ENCODE measurements at places on chromosomes 12 and 14.

DNA sequence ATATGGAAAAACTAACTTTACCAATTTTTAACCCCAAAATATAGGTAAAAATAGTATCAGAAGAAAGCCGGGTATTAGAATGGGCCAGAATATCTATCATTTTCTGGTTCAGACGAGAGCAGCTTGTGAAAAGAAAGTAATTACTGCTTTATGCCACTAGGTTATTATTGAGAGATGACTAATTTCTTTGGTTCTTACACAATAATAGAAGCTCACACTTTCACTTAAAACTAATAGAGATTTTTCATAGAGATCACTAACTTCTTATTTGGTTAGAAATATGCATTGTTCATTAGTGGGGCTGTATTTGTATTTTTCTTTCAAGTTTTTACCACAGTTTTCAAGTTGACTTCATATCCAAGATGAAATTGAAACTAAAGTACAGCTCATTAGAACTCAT lies 1241.2 kb upstream of the FLRT2 start:
- no peak for DNase-seq

DNA sequence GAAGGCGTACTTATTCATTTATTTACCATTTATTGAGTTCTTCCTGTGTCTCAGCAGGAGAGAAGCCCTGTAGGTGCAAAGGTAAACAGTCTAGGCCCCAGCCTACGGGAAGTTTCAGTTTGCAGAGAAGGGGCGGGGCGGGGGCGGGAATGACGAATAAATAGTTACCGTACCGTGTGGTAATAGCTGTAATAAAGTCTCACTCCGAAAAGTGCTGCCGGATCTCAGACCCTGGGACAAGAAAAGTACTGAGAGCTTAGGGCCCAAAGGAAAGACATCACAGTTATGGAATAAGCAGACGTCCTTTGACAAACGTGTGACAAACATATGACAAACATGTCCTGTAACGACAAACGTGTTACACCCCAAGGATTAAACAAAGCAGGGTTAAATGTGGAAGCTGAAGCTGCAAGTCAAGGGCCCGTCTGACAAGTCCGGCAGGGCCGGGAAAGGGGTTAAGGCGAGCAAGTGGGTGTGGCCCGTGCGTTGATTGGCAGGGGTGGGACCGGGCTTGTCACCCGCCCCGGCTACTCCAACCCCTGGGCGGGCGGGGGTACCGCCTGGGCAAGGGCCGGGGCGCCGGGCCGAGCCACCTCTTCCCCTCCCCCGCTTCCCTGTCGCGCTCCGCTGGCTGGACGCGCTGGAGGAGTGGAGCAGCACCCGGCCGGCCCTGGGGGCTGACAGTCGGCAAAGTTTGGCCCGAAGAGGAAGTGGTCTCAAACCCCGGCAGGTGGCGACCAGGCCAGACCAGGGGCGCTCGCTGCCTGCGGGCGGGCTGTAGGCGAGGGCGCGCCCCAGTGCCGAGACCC lies at the start of gene LRP10:
Gene LRP10 (plus strand): TSS at position 517 of the 809 bp plus-strand sequence. CDS start 564 bp downstream, outside the sequence.
- DNase-seq, result no peak

DNA sequence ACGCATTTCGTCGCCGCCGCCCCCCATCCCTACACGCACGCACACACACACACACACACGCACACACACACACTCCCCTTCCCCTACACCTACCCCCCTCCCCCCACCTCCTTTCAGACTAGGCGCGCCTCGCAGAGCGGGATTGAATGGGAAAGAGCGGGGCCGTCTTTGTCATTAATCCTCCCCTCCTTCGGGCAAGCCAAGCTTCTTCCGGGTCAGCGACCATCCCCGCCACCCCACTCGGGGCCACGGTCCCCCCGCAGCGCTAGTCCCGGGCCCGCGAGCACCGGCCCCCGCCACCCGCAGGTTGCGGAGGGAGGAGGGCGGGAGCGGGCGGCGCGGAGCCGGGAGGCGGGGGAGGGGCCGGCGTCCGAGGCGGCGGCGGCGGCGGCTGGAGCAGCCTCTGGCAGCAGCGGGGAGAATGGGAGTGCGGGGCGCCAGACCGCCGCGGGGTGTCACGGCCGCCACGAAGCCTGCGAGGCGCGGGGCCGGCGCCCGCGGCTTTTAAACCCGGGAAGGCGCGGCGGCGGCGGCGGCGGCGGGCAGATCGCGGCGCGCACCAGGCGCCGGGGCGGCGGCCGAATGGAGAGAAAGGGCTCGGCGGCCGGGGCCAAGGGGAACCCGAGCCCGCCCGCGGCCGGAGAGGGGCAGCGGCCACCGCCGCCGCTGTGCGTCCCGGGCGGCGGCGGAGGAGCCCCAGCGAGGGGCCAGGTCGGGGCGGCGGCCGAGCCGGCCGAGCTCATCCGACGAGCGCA lies at the start of gene TTC9:
Gene TTC9 (plus strand): TSS at position 369 of the 755 bp plus-strand sequence. CDS start 214 bp downstream, at position 583.
- DNase-seq, result no peak

DNA sequence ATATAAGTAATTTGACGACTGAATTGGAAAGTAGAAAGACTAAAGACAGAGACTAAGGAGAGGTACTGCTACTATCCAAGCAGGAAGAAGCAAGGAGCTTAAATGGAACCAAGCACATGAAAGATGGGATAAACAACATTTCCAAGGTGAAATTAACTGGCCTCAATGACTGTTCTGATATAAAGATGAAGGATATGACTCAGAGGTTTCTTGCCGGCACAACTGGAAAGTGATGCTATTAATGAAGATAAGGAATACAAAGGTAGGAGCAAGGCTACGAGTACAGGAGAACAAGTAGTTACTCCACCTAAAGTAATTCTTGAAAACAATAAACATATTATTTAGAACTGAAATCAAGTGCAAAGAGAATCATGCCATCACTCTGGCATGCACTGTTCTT lies 6.4 kb downstream of the SNX6 start:
- DNase-seq, result no peak

- no peak for DNase-seq
Observed at GRCh38 chr12:32397696-32398095, 1.7 kb upstream of the FGD4 start.

- no peak for DNase-seq
Observed at GRCh38 chr12:87812030-87812429, 217.2 kb downstream of the C12orf50 start.

GRCh38 chr14:72519543-72519942 lies 374.4 kb downstream of the DPF3 start:
- no peak for DNase-seq

- DNase-seq, result no peak
Observed at GRCh38 chr14:70451874-70452273, at the start of gene ADAM21. Gene ADAM21 (plus strand): TSS chr14:70452174. CDS start chr14:70457500, 5,326 bp downstream.

GRCh38 chr12:78928200-78929074 lies 63.9 kb downstream of the SYT1 start:
- no peak for DNase-seq

DNA sequence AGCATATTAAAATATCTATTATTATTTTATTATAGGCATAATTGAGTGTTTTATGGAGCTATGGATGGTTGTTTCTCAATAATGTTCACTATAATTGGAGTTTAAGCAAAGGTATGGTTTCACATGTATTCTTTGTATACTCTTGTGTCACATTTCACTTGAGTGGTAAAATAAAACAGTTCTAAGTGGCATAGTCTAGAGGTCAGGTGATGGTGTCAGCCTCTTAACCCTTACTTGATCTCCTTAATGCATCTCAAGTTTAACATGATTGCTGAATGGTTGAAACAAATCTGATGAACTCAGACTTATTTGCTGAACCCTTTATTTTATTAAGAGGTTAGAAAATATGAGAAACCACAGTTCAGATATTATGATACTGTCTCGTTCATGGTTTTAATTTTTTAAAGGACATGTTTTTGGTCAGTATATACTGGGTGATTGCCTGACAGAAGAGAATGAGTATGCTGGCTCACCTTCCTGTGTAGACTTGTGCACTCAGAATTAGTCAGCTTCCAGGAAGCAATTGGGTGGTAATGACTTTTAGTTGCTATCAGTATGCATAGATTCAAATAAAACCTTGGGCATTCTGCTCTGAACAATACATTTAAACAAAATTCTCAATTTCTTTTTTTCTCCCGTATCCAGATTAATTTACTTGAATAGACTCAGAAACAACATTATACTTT lies 464.6 kb downstream of the PCNX1 start:
- no peak for DNase-seq

GRCh38 chr12:6066651-6067050 lies 57.8 kb downstream of the VWF start:
- no peak for DNase-seq

- DNase-seq, result no peak
Observed at GRCh38 chr14:78764645-78765044, 594.5 kb downstream of the NRXN3 start.

DNA sequence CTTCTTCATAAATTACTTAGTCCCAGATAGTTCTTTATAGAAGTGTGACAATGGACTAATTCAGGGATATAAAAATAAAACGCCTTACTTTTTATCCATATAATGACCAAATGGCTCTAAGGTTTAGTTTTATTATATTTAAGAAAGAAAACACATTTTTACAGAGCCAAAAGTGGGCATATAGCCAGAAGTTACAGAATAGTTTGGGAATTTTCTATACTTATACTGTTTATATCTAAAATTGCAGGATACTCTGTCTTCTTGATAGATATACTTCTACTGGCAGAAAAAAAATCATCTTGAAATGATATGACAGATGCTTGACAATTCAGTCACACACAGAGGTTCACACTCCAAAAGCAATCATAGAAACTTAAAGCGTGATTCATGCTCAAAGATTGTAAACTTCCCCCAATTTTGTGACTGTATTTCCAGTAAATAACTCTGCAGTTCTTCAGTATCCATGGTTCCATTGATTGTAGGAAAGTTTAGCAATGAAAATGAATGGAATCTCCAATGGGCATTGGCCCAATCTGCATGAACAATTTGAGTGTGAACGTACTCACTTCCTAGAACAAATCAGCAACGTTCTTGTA lies 307.8 kb downstream of the NOVA1 start:
- no peak for DNase-seq

GRCh38 chr12:6735448-6736191 lies 11.8 kb downstream of the COPS7A start:
- DNase-seq, result no peak

GRCh38 chr12:40107098-40107802 lies 1.4 kb upstream of the SLC2A13 start:
- peak; percentile 3 for DNase-seq

DNA sequence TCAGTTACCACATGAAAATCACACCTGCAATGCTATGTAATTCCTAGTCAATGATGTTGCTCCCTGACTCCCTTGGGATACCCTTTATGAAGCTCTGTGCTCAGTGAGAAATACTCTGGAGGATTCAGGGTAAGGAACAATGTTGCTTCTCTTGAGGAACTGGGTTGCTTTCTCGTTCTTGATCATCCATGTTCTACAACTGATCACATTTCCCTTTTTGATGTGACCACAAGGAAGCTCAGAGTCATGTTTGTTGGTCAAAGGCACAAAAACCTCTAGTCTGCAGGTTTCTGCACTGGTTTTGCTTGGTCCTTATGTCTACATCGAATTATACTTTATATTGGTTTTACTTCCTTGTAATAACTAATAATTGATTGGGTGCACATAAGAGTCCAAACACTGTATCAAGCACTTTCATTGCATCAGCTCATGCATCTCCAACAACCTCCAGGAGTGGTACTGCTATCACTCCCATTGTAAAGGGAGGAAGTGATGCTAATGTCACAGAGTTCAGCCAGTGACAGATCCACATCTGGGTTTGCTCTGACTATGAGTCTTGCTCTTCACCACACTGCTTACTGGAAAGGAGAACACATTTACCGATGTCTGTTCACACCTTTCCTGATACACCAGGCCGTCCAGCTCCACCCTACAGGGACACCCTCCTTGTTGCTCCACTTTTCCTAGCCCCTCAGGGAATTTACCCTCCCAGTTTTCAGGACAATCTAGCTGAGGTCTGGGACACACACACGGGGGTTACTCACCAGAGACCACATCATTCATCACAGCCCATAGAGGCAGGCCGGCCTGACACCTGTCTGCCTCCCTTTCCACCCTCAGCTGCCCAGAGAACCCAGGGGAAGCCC lies 41.0 kb downstream of the CMKLR1 start:
- no peak for DNase-seq

GRCh38 chr12:100624571-100624970 lies 51.1 kb downstream of the GAS2L3 start:
- no peak for DNase-seq

GRCh38 chr14:97212399-97212798 lies 415.2 kb downstream of the VRK1 start:
- no peak for DNase-seq

DNA sequence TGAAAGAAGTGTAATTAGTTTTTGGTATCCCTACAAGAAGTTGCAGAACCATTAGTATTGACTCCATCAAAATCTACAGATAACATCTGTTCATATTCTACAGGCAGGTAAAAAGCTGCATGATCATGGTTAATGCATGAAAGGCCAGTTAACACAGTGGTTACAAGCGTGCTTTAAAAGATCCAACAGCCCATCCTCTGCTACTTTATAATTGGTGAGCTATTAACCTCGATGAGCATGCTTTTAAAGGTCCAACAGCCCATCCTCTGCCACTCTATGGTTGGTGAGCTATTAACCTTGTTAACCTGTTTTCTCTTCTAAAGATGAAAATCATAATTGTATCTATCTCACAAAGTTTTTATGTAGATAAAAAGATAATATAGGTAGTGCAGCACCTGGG lies 289.3 kb downstream of the DUSP6 start:
- no peak for DNase-seq

DNA sequence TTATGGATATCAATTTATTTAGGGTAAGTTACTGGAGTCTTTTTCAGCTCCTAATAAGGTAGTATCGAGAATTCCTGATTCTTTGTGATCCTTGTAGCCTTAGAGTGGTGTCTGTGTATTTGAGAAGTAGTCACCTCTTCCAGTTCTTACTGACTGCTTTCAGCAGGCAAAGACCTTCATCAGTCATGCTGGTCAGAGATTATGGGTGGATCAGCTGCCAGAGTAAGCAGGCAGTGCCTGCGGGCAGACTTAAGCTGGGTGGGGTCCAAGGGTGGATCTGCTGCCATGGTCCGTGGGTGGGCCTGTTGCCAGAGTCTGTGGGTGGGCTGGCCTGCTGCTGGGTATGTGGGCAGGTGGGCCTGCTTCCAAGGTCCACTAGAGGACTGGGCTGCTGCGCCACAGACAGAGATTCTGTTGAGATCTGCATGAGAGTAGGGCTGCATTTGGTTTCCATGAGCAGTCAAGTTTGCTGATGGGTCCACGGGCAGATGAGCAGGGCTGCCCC lies 188.7 kb downstream of the ANO2 start:
- no peak for DNase-seq

DNA sequence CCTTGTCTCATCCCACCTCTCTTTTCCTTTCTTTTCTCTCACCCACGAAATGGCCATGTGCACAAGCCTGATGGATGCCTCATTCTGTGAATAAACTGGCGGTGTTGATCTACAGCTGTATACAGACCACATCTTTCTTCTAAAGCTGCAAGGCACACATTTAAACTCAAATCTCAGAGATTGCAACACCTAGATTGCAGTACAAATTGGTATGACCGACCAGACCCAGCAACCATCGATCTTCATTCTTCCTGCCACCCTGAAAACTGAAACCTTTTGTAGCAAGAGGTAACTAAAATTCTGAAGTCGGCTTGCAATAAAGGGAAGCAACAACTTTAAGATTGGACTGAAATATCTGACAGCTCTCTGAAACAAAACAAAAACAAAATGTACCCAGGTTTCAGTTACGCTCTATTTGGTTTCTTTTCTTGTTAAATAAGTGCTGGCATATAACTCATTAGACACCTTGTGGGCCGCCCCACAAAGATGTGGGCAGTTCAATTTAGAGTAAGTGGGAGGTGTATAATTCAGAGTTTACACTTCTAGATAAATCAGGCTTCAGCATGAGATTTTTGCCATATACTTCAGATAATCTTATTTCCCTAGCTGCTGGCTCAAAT lies 390.0 kb upstream of the NOVA1 start:
- no peak for DNase-seq
